ENCODE measurements at places on chromosomes 6 and 20.

DNA sequence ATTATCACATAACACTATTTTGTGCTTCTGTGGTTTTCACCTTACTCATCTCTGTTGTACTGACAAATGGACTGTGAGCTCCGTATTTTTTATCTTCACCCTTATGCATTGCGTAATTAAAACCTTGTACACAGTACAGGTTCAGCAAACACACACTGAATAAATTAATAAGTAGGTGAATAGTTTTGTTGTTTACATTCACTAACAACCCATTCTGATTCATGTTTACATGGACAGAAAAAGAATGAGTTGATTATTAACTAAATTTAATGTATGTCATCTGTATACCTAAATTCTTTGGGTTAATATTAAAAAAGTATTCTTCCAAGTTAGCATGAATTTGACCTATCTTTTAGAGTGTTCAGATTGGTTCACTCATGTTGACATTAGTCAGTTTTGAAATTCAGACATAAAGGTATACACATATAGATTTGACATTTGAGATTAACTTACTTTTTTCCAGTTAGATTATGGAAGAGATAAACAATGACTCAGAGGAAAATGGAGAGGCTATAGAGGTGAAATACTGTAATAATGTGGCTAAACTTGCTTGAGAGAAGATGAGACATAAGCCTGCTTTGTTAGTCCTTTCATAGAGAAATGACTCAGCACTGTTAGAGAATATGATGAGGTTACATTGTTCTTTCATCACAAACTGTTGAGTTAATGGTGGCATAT, 541.7 kb upstream of the FLRT3 start:
- peak; percentile 35 for DNase-seq

- no peak for DNase-seq
Measured at GRCh38 chr20:8265588-8265987, 133.5 kb downstream of the PLCB1 start.

DNA sequence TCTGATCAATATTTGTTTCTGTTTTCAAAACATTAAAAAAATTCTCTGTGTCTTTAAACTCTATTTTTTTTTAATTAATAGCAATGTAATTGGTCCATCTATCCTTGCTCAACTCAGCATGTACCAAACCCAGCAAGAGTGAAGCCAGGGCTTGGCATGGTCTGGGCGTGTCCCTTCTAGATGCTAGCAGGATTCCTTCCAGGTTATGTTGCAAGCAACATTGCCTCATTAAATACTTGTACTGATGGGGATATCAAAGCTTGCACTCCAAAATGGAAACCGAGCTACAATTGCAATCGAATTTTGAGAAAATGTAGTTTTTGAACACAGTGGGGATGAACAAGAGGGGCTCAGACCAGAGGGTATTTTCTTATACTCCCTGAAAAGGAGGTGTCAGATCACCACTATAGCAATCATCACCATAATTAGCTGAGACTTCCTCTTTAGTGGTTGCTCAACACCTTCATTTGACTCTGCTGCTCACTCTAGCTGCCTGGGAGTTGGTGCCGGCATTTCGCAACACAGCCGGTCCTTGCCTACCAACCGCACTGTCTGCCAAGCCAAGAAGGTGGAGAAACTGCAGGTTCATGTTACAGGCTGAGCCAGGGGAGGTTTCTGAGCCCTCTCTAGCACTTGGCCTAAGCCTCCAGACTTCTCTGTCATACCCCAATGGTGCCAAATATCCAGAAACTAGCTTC, 67.8 kb upstream of the RALGAPA2 start:
- no peak for DNase-seq

GRCh38 chr6:56718236-56718635, 75.5 kb upstream of the DST start:
- DNase-seq: no peak

- DNase-seq: no peak
Measured at GRCh38 chr6:3835055-3835731, 14.0 kb upstream of the FAM50B start.

- DNase-seq: peak; percentile 89
Measured at GRCh38 chr6:75183099-75183541, 22.7 kb downstream of the COL12A1 start.

DNA sequence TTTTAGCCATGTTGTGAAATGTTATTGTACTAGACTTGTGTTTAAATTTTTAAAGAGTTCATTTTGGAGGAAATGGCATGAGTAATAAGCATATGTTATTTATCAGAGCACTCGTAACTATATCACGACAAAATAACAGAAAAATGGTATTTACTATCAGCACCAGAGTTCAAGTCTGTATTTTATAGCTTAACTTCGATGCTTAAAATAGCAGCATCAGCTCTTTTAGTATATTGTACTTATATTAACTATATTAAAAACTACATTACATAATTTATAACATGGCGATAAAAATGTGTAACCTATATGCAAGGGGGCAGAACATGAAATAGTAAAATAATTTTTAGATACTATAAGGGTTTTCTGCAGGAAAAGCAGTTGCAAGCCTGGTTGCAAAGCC, 52.9 kb downstream of the ABRACL start:
- DNase-seq: no peak

- no peak for DNase-seq
Measured at GRCh38 chr20:38275815-38276550, 15.4 kb upstream of the KIAA1755 start.

DNA sequence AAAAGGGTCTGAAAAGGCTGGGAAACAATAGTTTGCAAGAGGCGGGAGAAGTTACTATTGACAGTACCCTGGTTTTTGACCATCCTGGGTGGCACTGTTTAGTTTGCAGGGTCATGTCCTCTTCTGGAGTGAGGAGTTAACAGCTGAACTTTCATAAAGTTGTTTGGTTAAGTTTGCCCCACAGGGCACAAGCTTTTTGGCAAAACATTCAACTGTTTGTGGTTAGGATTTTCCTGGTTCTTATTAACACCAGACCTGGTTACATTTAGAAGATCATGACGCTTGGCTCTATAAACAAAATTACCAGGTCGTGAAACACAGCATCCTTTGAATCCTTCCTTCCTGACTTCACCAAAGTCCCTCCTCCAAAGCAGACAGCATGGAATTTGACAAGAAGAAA, 106.1 kb downstream of the RIN2 start:
- DNase-seq: no peak

- DNase-seq: no peak
Measured at GRCh38 chr20:1282966-1283365, 16.9 kb downstream of the SNPH start.

- no peak for DNase-seq
Measured at GRCh38 chr20:49567421-49568277, at the start of gene PTGIS. TSS of gene PTGIS (minus strand) at chr20:49568137. CDS start at chr20:49568116, 21 bp downstream.

GRCh38 chr6:21885532-21886114, 292.1 kb downstream of the SOX4 start:
- peak; percentile 68 for DNase-seq

GRCh38 chr6:130843575-130844320, 16.5 kb downstream of the SMLR1 start:
- peak; percentile 19 for DNase-seq

DNA sequence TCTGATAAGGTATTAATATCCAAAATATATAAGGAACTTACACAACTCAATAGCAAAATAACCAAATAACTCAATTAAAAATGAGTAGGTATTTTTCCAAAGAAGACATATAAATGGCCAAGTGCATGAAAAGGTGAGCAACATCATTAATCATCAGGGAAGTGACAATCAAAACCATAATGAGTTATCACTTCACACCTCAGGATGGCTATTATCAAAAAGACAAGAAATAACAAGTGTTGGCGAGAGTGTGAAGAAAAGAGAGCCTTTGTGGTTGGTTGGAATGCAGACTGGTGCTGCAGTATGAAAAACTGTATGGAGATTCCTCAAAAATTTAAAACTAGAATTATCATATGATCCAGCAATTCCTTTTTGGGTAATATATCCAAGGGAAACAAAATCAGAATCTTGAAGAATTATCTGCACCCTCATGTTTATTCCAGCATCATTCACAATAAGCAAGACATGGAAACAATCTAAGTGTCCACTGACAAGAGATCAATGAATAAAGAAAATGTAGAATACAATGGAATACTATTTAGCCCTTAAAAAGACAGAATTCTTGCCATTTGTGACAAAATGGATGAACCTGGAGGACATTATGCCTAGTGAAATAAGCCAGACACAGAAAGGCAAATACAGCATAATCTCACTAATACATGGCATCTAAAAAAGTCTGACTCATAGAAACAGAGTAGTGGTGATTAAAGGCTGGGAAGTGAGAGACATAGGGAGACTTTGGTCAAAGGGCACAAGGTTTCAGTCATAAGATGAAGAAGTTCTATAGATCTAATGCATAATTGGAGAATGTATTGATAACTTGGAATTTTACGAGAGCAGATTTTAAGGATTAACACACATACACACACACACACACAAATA, 175.6 kb downstream of the FOXA2 start:
- DNase-seq: no peak

DNA sequence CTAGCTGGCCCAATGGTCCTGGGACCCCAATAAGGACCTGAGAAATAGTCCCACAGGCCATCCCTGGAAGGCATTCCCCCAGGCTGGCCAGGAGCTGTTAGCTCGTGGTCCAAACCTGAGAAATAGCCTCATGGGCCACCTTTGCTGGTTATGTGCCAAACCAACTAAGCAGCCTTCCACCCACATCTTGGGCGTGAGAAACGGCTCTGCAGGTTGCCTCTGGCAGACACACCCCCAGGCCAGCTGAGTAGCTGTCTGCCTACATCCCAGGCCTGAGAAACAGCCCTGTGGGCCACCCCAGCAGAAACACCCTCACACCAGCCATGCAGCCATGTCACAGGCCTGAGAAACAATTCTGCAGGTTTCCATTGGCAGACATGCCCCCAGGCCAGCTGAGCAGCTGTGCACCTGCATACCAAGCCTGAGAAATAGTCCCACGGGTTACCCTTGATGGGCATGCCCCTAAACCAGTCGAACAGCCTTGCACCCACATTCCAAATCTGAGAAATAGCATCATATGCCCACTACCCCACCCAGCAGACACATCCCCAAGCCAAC, 567.8 kb upstream of the ID4 start:
- no peak for DNase-seq

DNA sequence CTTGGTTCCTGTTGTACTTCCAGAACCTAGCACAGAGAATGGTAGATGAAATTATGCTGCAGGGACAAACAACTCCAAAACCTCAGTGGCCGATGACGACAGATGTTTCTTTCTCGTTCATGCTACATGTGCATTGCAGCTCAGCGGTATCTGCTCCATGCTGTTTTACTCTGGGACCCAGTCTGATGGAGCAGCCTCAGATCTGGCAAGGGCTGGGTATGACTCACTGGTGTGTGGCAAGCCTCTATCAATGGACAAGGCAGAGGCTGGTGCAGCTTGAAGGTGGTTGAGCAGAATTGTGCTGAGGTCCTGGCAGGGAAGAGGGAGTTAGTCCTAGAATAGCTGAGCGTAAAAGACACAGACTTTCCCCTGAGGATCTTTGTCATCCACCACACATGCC, 10.3 kb upstream of the BLCAP start:
- DNase-seq: no peak

DNA sequence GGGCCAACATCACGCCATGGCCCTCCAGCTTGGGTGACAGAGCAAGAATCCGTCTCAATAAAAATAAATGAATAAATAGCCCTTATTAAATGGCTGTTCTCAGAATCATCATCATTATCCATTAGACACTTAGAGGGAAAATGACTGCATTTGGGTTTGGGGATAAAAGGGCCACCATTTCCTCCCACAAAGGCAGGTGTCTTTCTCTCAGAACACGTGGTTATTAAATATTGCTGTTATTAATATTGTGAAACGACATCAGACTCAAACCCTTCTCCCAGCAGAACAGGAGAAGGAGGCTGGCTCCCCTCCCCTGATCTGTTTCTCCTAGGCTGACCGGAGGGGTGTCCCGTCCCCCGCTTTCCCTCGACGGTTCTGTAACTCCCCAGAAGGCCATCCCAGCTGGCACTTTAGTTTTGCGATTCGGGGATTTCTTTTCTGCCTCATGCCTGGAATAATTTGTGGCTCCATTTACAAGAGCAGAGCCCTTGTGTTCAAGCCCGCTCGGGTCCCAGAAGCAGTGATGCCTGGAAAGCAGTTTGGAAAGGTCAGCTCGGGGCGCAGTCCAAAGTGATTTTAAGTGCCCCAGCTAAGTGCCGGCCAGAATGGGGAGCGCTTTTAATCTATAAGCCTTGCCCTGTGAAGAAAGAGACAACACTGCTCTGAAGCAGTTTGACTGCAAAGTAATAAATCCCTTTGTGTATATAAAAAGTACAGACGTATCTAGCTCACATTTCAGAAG, 41.9 kb downstream of the EYA2 start:
- DNase-seq: no peak

GRCh38 chr6:31874836-31875572, 3.8 kb downstream of the SLC44A4 start:
- no peak for DNase-seq

DNA sequence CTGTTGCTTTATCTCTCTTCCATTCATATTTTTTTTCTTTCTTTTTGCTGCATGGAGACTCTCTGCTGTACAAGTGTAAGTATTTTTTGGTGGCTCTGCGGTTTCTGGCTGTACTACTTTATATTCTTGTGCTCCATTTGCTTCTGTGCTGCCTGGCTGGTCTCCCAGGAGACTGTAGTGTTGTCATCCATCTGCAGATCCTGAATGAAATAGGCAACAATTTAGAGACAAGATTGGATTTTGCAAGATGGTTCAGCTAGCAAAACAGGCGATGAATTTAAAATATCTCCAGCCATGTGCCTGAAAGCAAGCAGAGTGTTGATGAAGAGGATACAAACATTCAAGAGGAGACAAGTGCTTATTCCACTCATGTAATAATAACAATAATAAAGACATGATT, 75.1 kb upstream of the SCGN start:
- no peak for DNase-seq

GRCh38 chr6:44002593-44003344, 124.5 kb downstream of the MRPL14 start:
- no peak for DNase-seq

- DNase-seq: no peak
Measured at GRCh38 chr6:95578106-95578410, 723 bp downstream of the MANEA start.

DNA sequence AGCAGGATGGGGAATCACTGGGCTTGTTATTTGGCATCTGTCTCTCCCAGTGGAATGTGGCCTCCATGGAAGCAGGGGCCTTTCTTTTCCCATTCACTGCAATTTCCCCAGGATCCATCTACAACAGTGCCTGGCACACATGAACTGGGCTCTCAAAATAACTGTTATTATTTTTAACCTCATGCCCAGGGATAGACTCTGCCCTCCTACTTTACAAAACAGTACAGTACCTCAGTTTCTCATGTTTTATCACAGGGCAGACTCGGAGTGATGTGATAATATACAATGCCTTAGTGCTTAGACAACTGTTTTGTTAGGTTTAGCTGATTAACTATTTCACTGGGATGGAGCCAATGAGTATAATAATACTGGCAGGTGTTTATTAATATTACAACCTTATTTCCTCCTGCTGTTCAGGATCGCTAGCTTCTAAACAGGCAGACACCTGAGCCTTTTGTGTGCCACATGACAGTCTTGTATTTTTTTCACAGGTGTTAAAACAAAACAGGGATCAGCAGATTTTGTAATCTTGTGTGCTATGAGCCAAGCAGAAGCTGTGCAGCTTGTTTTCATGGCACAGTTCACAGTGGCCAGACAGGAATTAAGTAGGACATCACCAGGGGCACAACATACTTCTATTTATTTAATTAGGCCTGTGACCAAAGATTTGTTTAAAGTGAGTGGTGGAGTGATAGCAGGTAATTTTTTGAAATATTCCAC, 157.7 kb upstream of the EYA4 start:
- no peak for DNase-seq

Data from GM04504 (cell line).